ENCODE measurements at places on chromosomes 6 and 20.

GRCh38 chr6:8627085-8627861, 191.9 kb upstream of the SLC35B3 start:
- no peak for DNase-seq

DNA sequence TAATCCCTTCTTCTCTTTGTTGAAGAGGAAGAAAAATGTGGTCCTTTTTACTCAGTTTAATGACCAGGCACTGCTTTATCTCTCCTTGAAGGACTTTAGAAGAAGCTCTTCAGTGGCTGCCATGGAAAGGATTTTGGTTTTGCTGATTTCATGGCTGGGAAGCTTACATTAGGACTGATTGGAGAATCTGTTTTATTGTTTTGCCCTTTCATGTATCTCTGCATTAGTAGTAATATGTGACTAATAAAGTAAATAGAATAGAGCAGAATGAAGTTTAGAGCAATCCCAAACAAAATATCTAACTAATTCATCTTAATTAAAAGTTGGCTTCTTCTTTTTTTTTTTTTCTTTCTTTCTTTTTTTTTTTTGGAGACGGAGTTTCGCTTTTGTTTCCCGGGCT, 502.9 kb downstream of the HAO1 start:
- no peak for DNase-seq

DNA sequence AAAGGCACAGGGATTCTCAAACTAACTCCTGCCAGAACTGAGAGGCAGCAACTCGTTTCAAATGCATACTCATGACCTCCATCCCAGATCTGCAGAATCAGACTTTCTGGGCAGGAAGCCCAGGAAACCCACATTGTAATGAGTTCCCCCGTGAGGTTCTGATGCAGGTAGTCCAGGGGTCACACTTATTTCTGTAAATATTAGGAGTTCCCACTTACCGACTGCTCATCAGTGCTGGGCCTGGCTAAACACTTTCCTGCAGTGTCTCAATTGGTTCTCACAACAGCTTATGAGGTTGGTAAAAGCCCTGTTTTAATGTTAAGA, 11.6 kb downstream of the DUSP15 start:
- no peak for DNase-seq

DNA sequence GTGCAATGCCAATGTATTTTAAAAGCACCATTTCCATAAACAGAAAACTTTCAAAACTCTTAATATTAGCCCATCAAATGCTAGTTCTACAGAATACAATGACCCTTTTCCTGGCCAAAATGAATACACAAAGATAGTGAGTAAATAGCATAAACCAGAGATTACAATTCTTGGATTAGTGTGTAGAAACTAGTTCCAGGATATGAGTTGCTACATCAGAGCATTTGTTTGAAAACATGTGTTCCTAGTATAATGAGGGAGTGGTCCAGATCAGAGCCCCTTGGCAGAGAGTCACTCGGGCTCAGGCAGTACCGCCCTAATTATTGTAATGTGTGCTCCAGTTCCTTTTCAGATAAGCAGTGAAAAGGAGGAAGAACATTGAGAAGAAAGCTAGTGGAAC, 63.7 kb upstream of the COL21A1 start:
- no peak for DNase-seq

- DNase-seq = no peak
Measured at GRCh38 chr6:18551228-18551627, 164.1 kb downstream of the RNF144B start.

GRCh38 chr20:9298906-9299305, 215.5 kb upstream of the LAMP5 start:
- no peak for DNase-seq

DNA sequence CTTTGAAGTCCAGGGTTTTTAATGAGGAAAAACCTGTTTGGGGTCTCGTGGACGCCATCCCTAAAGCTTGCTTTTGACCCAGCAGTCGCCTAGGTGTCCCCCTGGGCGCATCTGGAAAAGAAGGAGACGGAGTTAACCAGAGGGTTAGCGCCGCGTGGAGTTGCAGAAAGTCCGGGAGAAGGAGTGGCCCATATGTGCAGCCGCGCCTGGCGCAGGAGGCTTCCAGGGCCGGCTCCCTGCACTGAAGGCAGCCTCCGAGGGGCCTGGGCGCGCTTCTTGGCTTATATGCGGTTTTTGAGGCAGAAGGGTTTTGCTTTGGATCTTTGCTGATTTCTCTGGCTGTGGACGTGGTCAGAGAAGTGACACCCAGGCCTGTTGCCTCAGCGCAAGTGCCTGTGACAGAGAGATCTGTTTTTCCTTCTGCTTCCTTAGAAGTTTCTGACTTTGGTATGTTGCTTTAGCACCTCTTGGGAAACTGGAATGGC, 987 bp downstream of the TMEM181 start:
- no peak for DNase-seq
